ENCODE measurements at places on chromosomes 5 and 9. TPM values are rescaled to one million over a fixed set of nuclear protein-coding genes. Genes with fewer than 3 reads are reported as not detected.

DNA sequence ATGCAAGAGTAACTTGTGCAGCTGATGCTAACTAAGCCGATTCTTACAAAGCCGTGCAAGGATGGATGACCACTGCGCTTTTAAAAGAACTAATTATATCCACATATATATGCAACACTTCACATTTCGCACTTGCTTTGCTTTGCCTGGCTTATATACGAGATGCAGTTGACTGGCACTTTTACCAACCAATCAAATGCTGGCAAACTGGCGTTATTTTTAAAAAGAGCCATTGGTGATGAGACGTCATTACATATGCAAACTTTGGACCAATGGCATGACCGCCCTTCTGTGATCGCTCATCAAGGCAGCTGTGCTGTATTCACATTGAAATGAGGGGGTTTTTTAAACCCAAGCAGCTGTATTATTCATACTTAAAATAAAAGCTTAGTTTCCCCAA lies 1147.7 kb upstream of the WWC1 start:
- no peak overlapping the region for H3K4me3 ChIP-seq
- H3K36me3 ChIP-seq: no peaks in the 10 kb centered on the region
- H3K4me1 ChIP-seq: no peaks in the 10 kb centered on the region
- DNase-seq: no peak
- H3K27ac ChIP-seq: no peak overlapping the region

GRCh38 chr5:31232273-31232888 lies 38.9 kb downstream of the CDH6 start:
- H3K4me3 ChIP-seq: no peak overlapping the region
- no peak overlapping the region for H3K27ac ChIP-seq
- H3K4me1 ChIP-seq: no peaks in the 10 kb centered on the region
- H3K36me3 ChIP-seq: no peaks in the 10 kb centered on the region
- H3K27me3 ChIP-seq: no peaks in the 10 kb centered on the region
- no peak for DNase-seq

DNA sequence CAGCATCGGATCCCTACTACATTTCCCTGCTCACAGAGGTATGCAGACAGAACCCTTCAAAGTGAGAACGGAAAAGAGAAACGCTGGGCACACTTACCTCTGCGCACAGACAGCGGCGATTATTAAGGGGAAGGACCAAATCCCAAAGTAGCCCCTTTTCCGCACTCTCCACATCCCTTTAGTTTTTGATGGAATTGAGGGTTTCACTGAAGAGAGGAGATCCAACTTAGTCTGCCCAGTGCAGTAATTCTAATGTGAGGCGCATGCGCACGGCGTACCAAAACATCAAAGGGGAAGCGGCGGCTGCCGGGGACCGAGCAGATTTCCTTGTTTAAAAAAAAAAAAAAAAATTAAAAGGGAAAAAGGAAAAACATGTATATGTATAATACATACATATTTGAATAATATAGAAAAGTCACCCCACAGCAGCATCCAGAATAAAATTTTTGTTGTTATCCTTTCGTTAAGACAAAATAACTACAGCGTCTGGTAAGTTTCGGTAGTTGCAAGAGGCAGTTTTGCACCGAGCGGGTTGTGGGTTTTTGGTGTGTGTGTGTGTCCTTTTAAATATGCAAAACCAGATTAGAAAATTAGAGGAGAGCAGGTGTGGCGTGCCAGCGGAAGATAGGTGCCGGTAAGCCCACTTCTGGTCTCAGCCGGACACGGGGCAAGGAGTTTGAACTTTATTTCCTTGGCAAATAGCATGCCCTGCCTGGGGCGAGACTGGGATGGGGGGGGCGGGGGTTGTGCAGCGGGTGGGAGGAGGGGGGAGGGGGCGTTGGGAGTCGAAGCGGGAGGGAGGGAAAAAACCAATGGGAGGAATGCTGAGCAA lies at the start of gene GABRB2:
Gene GABRB2 (minus strand): TSS at position 256 of the 832 bp plus-strand sequence. CDS start 82 bp downstream, at position 174.
- no peaks in the 10 kb centered on the region for H3K27me3 ChIP-seq
- no peak within 1 kb of the TSS for H3K4me3 ChIP-seq
- DNase-seq: no peak
- H3K4me1 ChIP-seq: no peaks in the 10 kb centered on the region
- H3K27ac ChIP-seq: no peak within 1 kb of the TSS

DNA sequence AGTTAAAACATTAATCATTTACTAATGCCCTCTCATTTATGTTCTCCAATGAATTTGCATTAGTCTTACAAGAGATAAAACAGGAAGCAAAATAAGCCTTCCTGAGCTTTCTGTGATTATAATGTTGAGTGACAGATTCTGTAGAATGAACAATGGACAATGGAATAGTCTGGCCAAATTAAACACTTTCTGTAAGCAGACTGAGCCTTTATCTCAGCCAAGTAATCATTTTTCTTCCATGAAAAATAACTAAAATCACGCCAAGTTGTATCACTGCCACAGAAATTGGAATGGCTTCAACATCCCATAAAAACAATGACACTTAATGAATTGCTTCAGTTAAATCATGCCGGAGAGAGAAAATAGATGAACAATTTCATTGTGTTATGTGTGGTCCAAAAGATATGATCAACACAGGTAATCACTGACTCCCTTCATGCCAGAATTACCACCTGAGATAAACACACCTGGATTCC lies 63.0 kb downstream of the TSSK1B start:
- no peaks in the 10 kb centered on the region for H3K27me3 ChIP-seq
- H3K36me3 ChIP-seq: no peaks in the 10 kb centered on the region
- H3K4me1 ChIP-seq: no peaks in the 10 kb centered on the region
- DNase-seq: no peak

- no peak overlapping the region for H3K27ac ChIP-seq
- no peak for DNase-seq
- H3K4me1 ChIP-seq: peaks cover 10% of the 10 kb centered on the region
- no peaks in the 10 kb centered on the region for H3K36me3 ChIP-seq
- no peaks in the 10 kb centered on the region for H3K27me3 ChIP-seq
Observed at GRCh38 chr5:122906768-122907167, 61.4 kb downstream of the SNX24 start.

- H3K4me1 ChIP-seq: no peaks in the 10 kb centered on the region
- DNase-seq: no peak
- H3K36me3 ChIP-seq: no peaks in the 10 kb centered on the region
- H3K27me3 ChIP-seq: no peaks in the 10 kb centered on the region
Observed at GRCh38 chr5:123429993-123430392, 6.8 kb upstream of the CEP120 start.

- H3K27me3 ChIP-seq: no peaks in the 10 kb centered on the region
- no peak overlapping the region for H3K4me3 ChIP-seq
- H3K27ac ChIP-seq: no peak overlapping the region
- H3K36me3 ChIP-seq: no peaks in the 10 kb centered on the region
- DNase-seq: no peak
- no peaks in the 10 kb centered on the region for H3K4me1 ChIP-seq
Observed at GRCh38 chr5:136840601-136841000, 475.3 kb upstream of the TRPC7 start.

DNA sequence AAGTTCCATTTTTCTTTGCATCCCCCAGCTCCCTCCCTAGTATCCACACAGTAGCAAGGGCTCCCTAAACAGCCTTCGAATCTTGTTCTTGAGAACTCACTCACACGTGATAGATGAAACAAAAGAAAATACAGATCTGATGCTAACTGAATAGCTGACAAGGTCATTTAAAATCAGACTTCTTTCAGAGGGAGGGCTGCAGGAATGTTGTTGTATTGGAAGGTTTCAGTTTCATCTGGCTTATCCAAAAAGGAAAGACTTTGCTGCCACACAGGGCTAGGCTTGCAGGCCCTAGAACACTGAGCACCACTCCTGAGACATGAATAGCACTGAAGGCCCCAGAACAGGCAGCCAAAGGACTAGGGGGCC lies 3.2 kb downstream of the CD180 start:
- no peak overlapping the region for H3K4me3 ChIP-seq
- peaks cover 9% of the 10 kb centered on the region for H3K4me1 ChIP-seq
- no peak for DNase-seq
- no peak overlapping the region for H3K27ac ChIP-seq

GRCh38 chr5:125440905-125441304 lies 694.5 kb upstream of the ZNF608 start:
- H3K27ac ChIP-seq: no peak overlapping the region
- no peak overlapping the region for H3K4me3 ChIP-seq
- H3K27me3 ChIP-seq: no peaks in the 10 kb centered on the region
- no peaks in the 10 kb centered on the region for H3K36me3 ChIP-seq
- no peaks in the 10 kb centered on the region for H3K4me1 ChIP-seq
- no peak for DNase-seq

DNA sequence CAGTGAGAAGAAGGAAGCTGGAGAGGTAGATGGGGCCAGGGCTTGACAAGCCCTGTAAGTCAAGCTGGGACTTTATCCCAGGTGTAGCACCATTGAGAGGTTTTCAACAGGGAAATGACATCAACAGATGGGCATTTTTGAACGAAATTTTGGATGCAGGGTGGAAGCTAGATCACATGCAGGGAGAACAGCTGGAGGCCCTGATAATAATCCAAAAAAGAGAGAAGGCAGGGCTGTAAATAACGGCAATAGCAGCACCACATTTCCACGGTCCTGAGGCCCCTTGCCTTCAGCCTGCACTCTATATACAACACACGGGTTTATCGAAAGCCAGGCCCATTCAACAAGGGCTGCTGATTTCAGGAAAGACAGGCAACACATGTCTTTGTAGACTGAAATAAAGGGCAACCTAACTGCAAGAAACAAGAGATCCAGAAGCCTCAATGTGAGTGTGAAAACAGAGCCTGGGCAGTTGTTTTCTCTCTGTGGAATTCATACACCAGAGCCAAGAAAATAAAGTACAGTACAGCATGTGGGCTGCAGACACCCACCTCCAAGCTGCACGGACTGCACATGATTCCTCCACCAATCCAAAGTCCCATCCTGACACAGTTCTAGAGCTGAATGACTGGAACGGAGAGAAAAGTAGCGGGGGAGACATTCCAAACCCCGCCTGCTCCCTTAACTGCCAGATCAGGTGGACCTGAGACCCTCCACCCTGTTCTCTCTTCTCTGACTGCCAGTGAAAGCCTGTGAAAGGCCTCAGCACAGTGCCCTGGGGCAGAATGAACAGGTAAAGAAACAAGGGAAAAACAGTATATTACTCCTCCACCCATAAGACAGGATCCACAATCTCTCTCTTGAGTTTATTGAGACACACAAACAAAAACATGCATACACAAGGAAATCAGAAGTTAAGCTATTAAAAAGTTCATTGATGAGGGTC lies 36.3 kb downstream of the KLHL3 start:
- H3K36me3 ChIP-seq: no peaks in the 10 kb centered on the region
- H3K27me3 ChIP-seq: no peaks in the 10 kb centered on the region
- no peak overlapping the region for H3K27ac ChIP-seq
- no peak overlapping the region for H3K4me3 ChIP-seq
- DNase-seq: no peak
- H3K4me1 ChIP-seq: peaks cover 40% of the 10 kb centered on the region

- no peaks in the 10 kb centered on the region for H3K36me3 ChIP-seq
- H3K4me3 ChIP-seq: no peak overlapping the region
- DNase-seq: no peak
- H3K27me3 ChIP-seq: no peaks in the 10 kb centered on the region
Observed at GRCh38 chr5:150989695-150990094, 30.7 kb upstream of the GPX3 start.

DNA sequence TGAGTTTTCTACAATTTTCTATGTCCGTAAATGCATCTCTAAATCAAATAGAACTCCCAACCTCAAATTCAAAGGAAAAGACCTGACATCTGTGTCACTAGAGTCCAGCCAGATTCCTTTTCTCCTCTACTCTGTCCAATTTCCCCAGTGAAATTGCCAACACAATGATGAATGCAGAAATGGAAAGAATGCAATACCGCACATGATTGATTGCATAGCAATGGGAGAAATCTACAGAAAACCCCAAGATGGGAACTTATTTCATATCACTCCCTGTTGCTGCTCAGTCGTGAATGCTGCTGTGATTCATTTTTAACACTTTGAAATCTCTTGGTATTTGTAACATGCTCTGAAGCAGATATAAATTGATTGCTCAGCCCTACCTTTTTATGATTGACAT lies 355.1 kb upstream of the TUSC1 start:
- no peaks in the 10 kb centered on the region for H3K4me1 ChIP-seq
- H3K27ac ChIP-seq: no peak overlapping the region

- H3K4me1 ChIP-seq: no peaks in the 10 kb centered on the region
- no peak overlapping the region for H3K27ac ChIP-seq
- no peaks in the 10 kb centered on the region for H3K27me3 ChIP-seq
- no peak overlapping the region for H3K4me3 ChIP-seq
- H3K36me3 ChIP-seq: no peaks in the 10 kb centered on the region
Observed at GRCh38 chr9:32875242-32875641, 91.9 kb downstream of the TMEM215 start.

DNA sequence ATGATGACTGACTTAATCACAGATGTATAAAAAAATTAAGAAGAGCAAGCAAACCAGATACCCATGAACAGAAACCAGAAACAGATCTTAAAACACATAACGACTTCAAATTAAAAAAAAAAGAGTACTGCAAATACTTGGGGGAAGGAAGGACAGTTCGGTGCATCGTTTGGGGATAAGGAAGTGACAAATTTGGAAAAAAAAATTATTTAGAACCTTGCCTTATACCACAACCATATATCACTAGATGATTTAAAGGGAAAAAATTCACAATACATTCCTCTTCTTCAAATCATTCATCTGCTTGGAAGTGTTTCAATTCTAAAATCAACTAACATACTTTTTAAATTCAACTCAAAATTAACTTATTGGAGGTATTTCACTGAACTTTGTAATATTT lies 1038.6 kb upstream of the DMAC1 start:
- DNase-seq: no peak
- no peaks in the 10 kb centered on the region for H3K4me1 ChIP-seq
- no peak overlapping the region for H3K27ac ChIP-seq
- no peaks in the 10 kb centered on the region for H3K36me3 ChIP-seq
- no peak overlapping the region for H3K4me3 ChIP-seq

GRCh38 chr5:14257995-14258403 lies 114.9 kb downstream of the TRIO start:
- H3K4me3 ChIP-seq: no peak overlapping the region
- no peak for DNase-seq
- no peaks in the 10 kb centered on the region for H3K27me3 ChIP-seq

- H3K4me1 ChIP-seq: no peaks in the 10 kb centered on the region
- H3K27ac ChIP-seq: no peak overlapping the region
- no peak overlapping the region for H3K4me3 ChIP-seq
- DNase-seq: no peak
- no peaks in the 10 kb centered on the region for H3K27me3 ChIP-seq
Observed at GRCh38 chr9:106757514-106757913, 105.5 kb upstream of the ZNF462 start.

- no peaks in the 10 kb centered on the region for H3K36me3 ChIP-seq
- no peak overlapping the region for H3K4me3 ChIP-seq
- no peak overlapping the region for H3K27ac ChIP-seq
- no peaks in the 10 kb centered on the region for H3K27me3 ChIP-seq
Observed at GRCh38 chr9:134730761-134731496, 89.3 kb downstream of the COL5A1 start.

CTNND2 gene
- not detected for total RNA-seq

OTP gene
- not detected for total RNA-seq

OMD gene
- total RNA-seq: not detected

SPOCK1 gene
- not detected for total RNA-seq

MLANA gene
- not detected for total RNA-seq

SPATA24 gene
- total RNA-seq: 3.9 TPM

IGFBPL1 gene
- total RNA-seq: not detected

PIP5K1B gene
- total RNA-seq: 3.1 TPM

PKN3 gene
- total RNA-seq: 7.5 TPM

DNAJA1 gene
- total RNA-seq: 318 TPM
